ENCODE measurements at places on chromosomes 13 and 19.

GRCh38 chr13:112955956-112956355 lies 13.1 kb upstream of the MCF2L start:
- no peak for DNase-seq

DNA sequence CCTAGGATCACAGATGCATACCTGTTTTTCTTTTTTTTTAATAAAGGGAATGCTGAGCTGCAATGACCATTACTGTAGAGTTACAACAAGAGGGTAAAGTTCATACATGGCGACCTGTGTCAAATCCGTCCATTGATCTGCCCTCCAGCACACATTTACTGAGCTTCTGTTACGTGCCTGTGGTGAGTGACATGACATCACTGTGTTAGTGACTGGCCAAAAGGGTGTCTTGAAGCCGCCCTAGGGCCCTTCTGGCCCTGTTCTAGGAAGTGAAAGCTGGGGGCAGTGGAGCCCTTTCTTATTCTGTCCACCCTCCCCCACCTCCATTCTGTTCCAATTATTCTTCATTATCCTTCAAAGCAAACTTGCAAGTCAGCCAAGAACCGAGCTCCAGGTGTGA lies 66.3 kb downstream of the ZIC5 start:
- DNase-seq: no peak

DNA sequence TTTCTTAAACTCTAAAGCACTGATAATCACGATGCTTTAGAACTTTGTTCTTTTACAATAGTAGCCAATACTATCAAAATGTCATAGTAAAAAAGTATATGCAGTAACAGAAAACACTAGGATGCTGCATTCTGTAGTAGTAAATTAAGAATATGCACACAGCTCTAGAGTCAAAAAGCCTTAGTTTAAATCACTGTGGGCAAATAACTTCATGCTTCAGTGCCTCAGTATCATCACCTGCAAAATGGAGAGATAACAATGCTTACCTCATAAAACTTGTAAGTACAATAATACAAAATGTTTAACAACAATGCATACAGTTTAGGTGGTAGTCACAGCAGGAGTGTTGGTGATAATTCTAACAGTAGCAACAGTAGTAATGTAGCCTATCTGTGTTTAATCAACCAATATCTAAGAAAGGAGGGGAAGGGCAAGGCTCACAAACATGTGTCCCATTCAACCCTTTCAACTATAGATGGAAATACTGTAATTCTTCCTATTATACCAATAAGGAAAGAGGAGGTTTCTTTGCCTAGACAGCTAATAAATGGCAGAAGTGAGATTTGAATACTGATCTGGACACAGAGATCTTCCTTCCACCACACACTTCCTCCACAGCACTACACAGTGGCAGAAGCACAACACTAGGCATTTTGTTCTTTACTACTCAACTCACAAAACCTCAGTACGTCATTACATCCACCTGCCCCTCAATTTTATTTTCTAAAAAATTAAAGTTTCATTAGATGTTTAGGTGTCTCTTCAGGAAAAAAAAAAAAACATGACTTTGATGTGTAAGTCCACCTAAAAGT lies 4.6 kb downstream of the RBM26 start:
- DNase-seq: no peak

DNA sequence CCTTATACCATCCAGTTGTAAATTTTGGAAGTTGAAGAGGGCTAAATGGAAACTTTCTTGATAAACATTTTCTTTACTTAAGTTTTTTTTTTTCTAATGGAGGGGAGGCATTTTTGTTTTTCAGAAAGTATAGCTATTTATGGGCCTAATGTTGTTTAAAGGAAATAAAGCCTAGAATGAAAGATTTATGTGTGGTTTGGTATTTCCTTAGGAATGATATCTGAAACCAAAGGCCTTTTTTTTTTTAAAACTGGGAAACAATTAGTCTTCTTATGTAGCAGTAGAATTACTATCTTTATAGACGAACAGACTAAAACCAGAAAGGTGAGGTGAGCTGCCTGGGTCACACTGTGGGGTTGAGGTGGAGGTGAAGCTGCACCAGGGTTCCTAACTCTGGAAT lies 80.1 kb downstream of the ESD start:
- no peak for DNase-seq

- DNase-seq: no peak
Measured at GRCh38 chr13:109182777-109183465, 553.5 kb downstream of the MYO16 start.

DNA sequence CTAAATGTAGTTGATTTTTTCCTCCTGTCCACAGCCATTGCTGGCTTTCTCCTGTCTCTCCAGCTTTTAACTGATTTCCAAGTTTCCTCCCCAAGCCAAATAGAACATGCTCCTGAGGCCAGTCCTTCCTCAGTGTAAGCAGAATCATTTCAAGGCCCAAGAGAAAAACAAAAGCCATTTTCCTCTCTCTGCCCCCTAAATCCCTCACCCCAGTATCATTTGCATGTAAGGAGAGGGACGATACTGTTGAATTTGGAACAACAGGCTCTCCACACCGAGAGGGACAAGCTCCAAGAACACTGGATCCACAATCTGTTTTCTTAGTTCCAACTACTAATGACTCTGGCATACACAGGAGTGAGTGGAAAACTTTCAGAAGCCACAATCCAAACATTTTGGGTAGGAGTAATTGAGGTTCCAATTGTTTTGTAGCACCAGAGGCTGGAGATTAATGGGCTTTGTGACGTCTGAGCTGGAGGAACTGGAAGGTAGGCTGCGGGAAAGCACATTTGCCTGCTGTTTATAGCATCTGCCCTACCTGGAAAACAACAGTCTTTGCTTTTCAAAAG lies 156.8 kb downstream of the FLT1 start:
- no peak for DNase-seq

DNA sequence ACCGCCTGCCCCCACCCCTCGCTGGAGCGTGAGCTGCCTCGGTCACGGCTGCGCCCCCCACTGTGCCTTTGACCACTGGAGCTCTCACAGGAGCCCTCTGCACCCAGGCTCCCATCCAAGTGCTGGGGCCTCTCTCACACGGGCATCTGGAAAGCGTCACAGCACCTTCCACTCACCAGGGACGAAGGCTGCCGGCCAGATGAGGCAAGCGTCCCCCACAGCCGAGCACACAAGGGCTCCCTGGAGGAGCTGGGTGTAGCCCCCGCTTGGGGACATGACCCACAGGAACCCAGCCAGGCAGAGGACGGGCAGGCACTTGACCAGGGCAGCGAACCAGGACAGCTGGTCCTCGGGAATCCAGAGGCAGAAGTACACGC lies 560 bp downstream of the TMEM86B start:
- no peak for DNase-seq

DNA sequence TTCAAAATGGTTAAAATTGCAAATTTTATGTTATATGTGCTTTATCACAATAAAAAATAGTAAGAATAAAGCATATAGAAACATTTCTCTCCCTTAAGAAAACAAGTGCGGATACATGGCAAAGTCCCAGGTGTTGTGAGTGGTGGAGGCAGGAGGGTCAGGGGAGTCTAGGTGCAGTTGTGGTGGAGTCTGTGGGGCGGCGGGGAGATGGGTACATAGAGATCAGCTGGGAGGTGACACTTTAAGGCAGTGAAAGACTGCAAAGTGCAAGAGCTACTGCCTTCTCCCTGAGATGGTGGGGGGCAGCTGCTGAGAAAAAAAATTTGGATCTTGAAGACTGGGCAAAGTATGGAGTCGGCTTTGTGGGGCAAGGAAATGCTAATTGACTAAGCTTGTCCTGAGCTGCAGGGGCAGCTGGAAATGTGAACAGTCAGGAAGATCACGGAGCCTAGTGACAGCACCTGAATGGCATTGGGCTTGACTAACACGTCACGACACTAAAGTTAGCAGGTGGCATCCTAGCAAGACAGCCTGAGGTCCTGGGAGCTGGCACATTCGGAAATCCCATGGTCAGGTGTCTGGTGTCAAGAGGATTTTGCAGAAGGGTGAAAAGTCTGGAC lies 72.9 kb upstream of the IRS2 start:
- DNase-seq: no peak

DNA sequence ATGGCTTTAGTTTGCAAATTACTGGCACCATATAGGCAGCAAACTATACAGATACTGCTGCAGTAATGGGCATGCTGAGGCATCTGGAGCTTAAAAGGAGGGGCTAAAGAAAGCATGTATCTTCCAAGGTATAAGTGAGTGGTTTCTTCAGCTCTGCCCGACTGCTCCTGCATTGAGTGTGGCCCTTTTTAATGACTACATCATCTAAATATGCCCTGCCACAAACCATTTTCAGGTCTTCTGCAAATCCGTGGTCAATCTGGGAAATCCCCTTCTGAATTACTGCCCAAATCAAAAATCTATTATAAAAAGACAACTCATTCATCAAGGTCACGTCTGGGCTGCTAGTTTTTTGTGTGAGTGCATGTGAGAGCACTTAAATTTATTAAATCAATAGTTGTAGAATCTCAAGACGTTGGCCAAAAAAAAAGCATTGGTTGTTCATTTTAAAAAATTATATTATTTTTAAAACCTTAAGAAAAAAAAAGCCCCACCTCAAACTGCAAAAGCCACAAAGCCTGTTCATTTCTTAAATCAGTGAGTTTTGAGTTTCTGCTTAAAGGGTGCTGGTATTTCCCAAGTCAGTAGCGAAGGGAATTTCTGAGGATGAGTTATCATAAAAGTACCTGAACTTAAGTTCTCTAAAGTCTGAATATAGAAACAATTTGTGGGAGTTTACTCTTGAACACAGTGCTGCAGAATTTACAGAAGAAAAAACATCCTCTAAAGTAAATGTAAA lies 16.3 kb downstream of the LCP1 start:
- no peak for DNase-seq

- no peak for DNase-seq
Measured at GRCh38 chr13:95524264-95524901, 28.1 kb upstream of the CLDN10 start.

- DNase-seq: peak; percentile 43
Measured at GRCh38 chr19:10718205-10719196, 622 bp downstream of the DNM2 start.

GRCh38 chr13:39250440-39250839 lies 212.2 kb downstream of the NHLRC3 start:
- no peak for DNase-seq

DNA sequence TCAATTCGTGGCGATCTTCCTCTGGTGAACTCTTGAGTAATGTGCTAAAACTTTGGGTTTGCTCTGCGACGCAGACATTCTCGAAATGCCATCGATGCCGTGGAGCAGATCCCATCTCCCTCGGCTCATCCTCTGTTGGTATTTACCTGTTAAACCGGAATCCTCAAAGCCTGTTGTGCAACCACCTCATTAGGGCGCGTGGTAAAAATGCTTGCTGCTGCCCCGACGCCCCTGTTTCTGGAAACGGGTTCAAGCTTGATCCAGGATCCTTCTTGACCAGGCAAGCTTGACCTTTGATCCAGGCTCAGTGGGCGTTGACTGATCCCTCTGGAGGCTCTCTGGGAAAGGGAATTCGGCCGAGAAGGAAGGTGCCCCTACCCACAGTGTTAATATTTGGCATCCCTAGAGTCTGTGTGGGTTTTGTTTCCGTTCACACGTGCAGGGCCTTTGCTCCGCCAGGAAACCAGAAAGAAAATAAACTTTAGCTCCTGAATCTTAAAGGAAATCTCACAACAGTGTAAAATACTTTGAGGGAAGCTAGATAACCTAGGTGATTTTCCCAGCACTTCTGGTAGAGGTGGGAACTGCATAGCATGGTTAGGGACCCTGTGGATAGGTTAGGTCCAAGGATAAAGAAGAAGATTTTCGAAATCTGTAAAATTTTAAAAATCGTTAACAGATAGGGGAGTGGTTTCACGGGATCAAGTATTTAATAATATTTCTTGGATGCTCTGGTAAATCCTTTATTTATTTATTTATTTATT lies 1.1 kb downstream of the LSM14A start:
- DNase-seq: peak; percentile 60

- DNase-seq: no peak
Measured at GRCh38 chr19:30908262-30908771, 440.9 kb downstream of the TSHZ3 start.

DNA sequence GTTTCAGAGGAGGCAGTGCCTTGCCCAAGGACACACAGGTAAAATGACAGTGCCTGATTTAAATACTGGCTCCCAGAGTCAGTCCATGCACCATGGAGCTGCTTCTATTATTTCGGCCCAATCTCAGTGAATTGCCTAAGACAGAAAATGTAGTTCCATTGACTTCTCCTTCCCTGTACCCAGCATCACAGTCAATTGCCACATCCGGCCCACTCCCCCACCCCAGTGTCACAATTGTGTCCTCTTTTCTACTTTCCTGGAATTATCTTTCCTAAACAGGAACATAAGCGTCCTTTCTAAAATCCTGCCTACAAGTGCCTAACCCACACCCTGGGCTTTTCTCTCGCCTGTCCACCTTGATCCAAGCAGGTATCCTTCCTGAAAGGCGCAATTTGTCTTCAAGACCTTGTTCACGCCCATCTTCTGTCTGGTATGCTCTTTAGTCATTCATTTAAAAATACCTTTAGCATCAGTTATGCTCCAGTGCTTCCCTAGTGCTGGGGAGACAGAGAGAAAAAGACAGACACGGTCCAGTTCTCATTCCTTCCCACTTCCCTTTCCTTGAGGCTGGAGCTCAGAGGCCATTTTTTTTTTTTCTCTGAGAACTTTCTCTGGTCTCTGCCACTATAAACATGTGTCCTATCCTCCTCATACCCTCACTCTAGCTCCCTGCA lies 411.4 kb downstream of the LIG4 start:
- no peak for DNase-seq

GRCh38 chr13:42991898-42992763 lies at the start of gene EPSTI1:
Gene EPSTI1 (minus strand): TSS chr13:42992241. CDS start chr13:42992165, 76 bp downstream.
- DNase-seq: peak; percentile 37

DNA sequence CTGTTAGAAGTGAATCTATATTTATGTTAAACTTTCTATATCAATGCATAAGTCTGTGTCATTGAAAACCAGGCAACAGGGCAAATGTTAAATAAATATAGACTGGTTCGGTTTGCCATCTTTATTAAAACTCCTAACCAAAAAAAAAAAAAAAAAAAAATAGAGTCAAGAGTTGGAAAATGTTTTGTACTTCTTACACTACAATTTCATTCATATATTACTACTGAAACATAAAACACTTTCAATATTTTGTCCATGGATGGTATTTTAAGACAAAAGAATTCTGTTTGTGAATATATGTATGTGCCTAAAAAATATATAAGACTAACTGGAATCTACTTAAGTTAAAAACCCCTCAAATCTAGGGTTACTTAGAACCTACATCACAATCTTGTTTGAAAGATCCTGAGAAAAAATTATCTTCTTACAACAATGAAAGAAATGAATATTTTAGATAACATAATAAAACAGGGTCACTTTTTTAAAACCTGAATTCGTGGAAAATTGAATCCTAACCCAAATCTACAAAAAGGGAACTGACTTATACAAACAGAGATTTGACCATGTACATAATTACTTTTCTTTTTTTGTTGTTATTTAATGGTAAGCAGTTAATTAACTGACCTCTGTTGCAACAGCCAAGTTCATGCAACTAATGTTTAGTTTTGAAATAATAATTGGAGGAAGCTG lies 5.1 kb downstream of the DACH1 start:
- DNase-seq: no peak

- DNase-seq: no peak
Measured at GRCh38 chr19:52286256-52286655, 10.7 kb upstream of the ZNF480 start.

GRCh38 chr13:60148918-60149317 lies 14.8 kb downstream of the DIAPH3 start:
- DNase-seq: no peak

All from mesothelial cell of epicardium (in vitro differentiated cells).